SK-N-MC (cell line): ENCODE measurements at places on chromosomes 12 and 14.

- DNase-seq, result no peak
These were observed 625 bp upstream of the ABHD12B start for GRCh38 chr14:50871228-50871627.

DNA sequence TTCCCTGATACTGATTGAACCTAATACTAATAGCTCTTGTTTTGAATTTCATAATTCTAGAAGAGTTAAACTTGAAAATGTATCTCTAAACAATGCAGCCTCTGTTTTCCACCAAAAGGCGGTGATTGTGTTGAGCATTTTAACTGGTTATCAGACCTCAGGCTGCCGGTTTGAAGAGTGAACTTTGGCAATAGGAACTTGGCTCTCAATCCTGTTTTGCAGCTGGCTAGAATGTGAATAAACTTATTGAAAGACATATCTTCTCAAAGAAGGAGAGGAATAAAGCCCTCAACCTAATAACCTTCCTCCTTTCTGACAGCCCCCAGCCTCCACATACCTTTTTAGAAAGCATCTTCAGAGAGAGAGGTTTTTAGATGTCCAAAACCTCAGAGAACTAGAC is 105.4 kb downstream of the SRGAP1 start:
- no peak for DNase-seq

DNA sequence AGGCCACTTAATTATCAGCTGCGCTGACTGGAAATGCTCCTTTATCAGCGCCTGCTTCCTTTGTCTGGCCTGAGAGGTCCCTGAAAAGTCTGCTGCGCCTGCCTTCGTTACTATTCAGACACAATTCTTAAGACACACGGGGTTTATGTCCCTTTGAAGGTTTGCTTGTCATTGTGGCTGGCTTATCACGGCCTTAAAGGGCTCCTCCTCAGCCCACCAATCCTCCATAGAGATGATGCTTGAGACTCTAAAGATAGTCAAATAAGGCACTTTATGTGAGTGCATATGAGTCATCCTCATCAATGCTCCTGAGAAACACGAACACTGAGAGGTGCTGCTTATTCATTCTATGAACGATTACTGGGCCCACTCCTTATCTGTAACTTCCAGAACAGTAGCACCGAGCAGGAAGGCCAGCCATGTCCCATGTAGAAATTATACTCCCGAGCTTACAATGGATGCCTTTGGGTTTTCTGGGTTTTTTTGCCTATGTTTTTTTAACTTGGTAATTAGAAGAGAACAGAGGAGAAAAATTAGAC is 1268.2 kb upstream of the TMEM132C start:
- DNase-seq, result no peak

DNA sequence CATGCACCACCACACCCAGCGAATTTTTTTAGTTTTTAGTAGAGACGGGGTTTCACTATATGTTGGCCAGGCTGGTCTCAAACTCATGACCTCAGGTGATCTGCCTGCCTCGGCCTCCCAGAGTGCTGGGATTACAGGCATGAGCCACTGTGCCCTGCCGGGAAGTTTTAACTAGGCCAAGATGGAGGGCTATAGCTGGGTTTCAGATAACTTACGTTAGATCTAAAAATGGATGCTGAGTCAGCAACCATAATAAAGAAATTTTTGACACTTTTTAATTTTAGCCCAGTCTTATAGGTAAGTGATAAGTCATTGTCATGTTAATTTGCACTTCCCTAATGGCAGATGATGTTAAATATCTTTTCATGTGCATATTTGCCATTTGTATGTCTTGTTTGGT is 14.4 kb downstream of the ZDHHC17 start:
- no peak for DNase-seq

DNA sequence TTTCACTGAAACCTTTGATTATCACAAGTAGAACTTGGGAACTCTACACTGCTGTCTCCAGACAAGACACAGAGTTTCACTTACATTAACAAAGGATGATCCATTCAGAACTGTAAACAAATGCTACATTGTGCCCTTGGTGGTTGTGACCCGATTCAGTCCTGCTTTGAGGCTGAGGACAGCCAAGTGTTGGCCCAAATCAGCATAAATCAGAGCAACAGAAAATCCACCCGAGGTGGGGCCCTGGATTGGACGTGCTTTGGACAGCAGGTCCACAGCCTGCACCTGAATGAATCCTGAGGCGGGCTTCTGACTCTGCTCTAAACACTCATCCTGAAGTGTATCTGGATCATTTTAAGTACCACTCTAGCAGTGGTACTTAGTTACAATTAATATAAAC is 68.8 kb downstream of the PPP2R5C start:
- DNase-seq, result no peak

DNA sequence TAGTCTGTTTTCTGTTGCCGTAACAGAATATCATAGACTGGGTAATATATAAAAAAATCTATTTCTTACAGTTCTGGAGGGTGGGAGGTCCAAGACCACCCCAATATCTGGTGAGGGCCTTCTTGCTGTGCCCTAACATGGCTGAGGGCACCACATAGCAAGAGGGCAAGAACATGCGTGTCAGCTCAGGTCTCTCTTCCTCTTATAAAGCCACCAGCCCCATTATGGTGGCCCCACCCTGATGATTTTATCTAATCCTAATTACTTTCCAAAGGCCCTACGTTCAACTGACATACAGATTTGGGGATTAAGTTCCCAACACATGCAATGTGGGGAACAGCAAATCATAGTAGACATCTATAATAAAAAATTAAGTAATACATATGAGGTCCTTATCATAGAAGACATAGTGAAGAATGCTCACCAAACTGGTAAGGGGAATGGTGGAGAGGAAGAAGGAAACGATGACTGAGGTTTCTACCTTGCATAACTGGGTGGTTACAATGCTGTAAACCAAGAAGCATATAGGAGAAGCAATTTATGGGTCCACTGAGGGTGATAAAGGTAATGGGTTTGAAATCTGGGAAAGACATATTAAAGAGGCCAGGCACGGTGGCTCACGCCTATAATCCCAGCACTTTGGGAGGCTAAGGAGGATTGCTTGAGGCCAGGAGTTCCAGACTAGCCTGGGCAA is 27.0 kb downstream of the BTBD7 start:
- DNase-seq, result no peak

GRCh38 chr14:54738009-54738408 is 164.6 kb downstream of the GCH1 start:
- no peak for DNase-seq

DNA sequence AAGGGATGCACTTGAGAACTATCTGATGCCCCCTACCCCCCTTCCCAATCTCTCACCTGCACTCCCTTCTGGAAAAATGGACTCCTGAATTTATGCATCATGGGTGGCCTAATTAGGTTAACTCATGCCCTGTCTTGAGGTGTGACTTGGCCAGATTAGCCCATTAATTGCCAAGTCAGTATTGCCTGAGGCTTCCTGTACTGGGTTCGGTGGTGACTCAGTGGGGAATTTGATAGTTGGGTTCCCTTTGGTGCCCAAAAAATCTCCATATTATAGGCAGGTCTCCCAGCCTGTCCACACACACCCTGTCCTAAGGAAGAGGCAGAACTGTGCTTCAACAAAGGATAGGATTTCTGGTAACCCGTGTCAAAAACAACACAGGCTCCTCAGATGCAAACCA is 146.1 kb downstream of the CHST11 start:
- DNase-seq, result no peak

DNA sequence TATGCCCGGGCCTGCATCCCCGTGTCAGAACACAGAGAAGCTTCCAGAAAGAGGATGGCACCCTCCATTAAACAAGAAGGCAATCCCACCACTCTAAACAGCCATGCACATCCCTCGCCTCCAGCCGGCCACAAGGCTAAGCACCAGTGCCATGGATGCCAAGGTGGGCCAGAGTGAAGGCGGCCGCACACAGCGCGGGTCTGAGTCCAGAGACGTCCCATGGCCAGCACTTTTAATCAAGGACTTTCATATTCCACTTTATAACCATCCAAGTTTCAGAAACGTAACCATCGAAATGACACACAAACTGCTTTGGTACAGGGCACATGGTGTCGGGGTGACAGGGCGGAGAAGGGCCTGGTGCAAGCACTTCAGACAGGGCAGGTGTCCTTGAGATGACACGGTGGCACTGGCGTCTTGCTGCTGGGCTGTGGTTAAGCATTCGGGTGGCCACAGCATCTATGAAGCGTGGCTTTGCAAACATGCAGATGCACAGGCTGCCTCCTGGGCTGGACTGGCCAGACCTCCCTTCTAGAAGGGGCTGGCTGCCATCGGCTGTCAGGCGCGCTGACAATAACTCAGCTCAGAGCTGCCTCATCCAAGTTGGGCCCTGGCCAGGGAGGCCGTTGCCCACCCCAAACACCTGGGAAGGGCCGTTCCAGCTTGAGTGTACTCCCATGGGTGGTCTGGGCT is 117.2 kb downstream of the RFLNA start:
- no peak for DNase-seq

DNA sequence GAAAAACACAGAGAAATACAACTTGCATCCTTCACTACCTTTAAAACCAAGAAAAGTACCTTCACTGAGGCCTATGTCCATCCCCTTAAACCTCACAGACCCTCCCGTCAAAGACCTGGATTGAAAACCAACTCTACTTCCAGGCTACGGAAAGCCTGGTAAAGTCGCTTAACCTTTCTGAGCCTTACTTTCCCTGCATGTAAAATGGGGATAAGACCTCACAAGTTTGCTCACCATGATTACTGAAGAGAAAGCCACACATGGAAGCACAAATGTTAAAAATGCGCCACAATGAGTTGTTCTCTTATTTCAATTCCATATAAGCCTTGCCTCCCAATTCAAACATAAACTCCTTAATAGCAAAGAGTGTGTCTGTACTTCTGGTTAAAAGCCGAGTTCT is 8.4 kb downstream of the ACTN1 start:
- DNase-seq, result no peak
